ENCODE measurements at places on chromosomes 2 and 18. TPM values are rescaled to one million over a fixed set of nuclear protein-coding genes. Genes with fewer than 3 reads are reported as not detected.

- no peak overlapping the region for H3K4me3 ChIP-seq
- no peaks in the 10 kb centered on the region for H3K36me3 ChIP-seq
- H3K27me3 ChIP-seq: no peaks in the 10 kb centered on the region
- H3K27ac ChIP-seq: no peak overlapping the region
- H3K4me1 ChIP-seq: peaks cover 7% of the 10 kb centered on the region
Observed at GRCh38 chr18:64403784-64404503, 255.1 kb upstream of the LINC00305 start.

- H3K27ac ChIP-seq: no peak overlapping the region
- H3K4me1 ChIP-seq: no peaks in the 10 kb centered on the region
- no peak for DNase-seq
- H3K4me3 ChIP-seq: no peak overlapping the region
- H3K36me3 ChIP-seq: no peaks in the 10 kb centered on the region
Observed at GRCh38 chr18:62400916-62401315, 75.8 kb downstream of the TNFRSF11A start.

LOXHD1 gene
- not detected for total RNA-seq

SIX3 gene
- 2.0 TPM for total RNA-seq

REEP1 gene
- 2.1 TPM for total RNA-seq
